ENCODE measurements at places on chromosomes 5 and 9.

GRCh38 chr9:110672873-110673510 is 4.4 kb downstream of the MUSK start:
- H3K4me1 ChIP-seq = peaks cover 2% of the 10 kb centered on the region
- no peak for DNase-seq
- H3K4me3 ChIP-seq = no peak overlapping the region
- no peaks in the 10 kb centered on the region for H3K27me3 ChIP-seq
- no peak overlapping the region for H3K27ac ChIP-seq
- H3K36me3 ChIP-seq = no peaks in the 10 kb centered on the region

GRCh38 chr5:953535-954449 is 54.8 kb upstream of the NKD2 start:
- H3K36me3 ChIP-seq = peaks cover 2% of the 10 kb centered on the region
- no peak overlapping the region for H3K27ac ChIP-seq
- peaks cover 30% of the 10 kb centered on the region for H3K27me3 ChIP-seq
- DNase-seq = no peak
- peaks cover 11% of the 10 kb centered on the region for H3K4me1 ChIP-seq

DNA sequence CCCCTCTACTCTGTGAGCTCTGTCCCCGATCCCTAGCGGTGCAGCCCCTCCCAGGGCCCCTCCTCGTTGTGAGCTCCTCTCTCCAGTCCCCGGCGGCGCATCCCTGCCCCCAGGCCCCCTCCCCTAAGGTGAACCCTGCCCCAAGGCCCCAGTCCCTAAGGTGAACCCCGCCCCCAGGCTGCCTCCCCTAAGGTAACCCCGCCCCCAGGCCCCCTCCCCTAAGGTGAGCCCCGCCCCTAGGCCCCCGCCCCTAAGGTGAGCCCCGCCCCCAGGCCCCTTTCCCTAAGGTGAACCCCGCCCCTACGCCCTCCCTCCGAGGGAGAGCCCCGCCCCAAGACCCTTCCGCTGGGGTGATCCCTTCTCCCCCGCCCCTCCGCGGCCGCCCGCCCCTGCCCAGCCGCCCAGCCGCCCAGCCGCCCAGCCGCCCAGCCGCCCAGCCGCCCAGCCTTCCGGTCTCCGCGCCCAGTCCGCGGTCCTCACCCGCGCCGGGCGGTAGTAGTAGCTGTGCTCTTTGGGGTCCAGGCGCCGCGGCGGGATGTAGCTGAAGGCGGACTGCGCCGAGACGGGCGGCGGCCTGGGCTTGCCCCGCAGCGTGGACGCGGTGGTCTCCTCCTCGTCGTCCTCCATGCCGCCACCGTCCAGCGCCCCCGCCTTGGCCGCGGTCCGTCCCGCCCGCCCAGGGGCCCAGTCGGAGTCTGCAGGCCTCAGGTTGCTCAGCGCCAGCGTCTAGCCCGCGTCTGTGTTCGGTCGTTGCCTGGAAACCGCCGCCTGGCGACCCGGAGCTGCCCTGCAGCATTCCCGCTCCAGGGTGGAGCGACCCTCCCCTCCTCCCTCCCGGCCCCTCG is at the start of gene CFAP90:
TSS of gene CFAP90 (minus strand) at position 739 of the 845 bp plus-strand sequence. CDS start at position 627, 112 bp downstream.
- peaks cover 14% of the 10 kb centered on the region for H3K4me1 ChIP-seq
- no peaks in the 10 kb centered on the region for H3K36me3 ChIP-seq
- peaks cover 5% of the 10 kb centered on the region for H3K27me3 ChIP-seq
- H3K4me3 ChIP-seq = peak within 1 kb of the TSS; percentile 77

DNA sequence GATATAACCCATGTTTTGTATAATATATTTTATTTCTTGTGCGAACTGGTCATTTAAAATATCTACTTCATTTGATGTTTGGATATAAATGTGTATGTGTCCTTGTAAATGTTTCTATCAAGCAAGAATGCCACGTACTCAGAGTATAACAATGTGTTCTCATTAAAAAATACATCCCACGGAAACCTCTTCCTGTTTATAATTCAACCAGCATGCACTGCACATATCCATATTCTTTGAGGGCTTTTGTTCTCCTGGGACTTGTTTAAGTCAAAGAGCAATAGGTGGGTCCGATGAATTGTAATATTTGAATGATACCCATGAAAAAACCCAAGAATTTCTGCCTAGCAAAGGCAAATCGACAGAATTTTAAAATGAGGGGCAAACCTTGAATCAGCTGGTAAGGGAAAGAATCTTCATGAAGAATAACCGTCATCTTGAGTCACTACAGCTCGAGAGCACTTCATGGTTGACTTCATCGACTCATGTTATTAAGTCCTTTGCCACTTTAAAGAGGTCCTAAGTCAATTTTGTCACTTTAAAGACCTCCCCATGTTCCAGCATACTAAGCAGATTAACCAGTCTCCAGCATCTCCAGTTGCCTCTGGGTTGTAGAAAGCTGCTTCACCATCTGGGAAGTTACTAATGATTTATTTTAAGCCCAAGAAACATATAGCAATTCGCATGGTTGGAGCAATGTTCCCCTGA is 80.6 kb downstream of the NPR3 start:
- no peak overlapping the region for H3K27ac ChIP-seq
- DNase-seq = no peak
- no peaks in the 10 kb centered on the region for H3K36me3 ChIP-seq
- H3K4me3 ChIP-seq = no peak overlapping the region

DNA sequence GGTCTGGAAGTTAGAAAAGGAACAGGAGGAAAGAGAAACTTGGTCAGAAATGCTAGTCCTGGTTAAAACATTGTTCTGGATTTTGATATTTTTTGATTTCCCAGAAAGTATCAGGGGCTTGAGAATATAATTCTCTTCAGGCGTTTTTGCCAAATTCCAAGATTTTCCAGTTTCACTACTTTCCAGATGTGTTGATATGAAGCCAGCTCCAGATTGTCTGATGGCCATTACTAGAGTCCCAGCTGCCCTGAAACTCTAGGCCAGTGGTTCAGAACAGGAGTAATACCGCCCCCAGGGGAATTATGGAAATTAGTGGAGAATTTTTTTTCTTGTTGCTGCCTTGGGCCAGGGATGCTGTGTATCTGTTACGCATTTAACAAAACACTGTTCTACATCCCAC is 88.6 kb downstream of the KCNN2 start:
- H3K27ac ChIP-seq = no peak overlapping the region
- H3K27me3 ChIP-seq = peaks cover 5% of the 10 kb centered on the region
- no peaks in the 10 kb centered on the region for H3K36me3 ChIP-seq
- no peak for DNase-seq

DNA sequence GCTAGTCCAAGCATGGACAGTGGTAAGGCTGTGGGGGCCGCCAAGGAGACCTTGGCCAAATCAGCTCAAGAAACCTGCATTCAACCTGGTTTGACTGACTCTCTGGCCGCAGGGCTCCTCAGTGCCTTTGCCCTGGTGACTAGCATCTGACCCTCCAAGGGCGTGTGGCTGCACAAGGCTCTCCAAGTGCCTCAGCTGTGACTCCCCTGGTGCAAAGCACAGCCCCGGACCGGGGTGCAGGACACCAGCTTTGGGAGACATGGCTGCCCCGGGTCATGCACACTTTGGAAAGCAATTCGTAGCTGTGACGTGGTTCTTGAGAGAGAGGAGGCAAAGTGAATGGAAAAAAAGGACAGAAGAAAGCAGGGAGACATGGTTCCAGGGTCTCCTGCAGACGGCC is 245.2 kb upstream of the IRX2 start:
- no peak overlapping the region for H3K27ac ChIP-seq
- H3K4me3 ChIP-seq = no peak overlapping the region
- H3K36me3 ChIP-seq = no peaks in the 10 kb centered on the region
- H3K27me3 ChIP-seq = no peaks in the 10 kb centered on the region
- DNase-seq = no peak
- no peaks in the 10 kb centered on the region for H3K4me1 ChIP-seq

DNA sequence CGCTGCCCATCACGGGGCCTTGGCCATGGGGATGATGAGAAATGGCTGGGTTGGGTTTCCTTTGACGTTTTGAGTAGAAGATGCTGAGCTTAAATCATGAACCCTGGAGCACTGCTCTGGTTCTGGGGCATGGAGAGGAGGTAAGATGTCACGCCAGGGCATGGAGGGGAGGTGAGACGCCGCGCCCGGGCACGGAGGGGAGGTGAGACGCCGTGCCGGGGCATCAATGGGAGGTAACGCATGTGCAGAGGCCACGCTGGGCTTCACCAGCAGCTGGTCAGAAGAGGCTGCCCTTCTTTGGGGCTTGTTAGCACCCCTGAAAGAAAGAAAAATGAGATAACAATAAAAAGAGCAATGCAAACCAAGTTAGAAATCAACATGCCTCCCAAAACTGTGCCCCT is 322.5 kb upstream of the IRX4 start:
- peaks cover 3% of the 10 kb centered on the region for H3K27me3 ChIP-seq
- no peaks in the 10 kb centered on the region for H3K4me1 ChIP-seq
- H3K4me3 ChIP-seq = no peak overlapping the region
- no peaks in the 10 kb centered on the region for H3K36me3 ChIP-seq

DNA sequence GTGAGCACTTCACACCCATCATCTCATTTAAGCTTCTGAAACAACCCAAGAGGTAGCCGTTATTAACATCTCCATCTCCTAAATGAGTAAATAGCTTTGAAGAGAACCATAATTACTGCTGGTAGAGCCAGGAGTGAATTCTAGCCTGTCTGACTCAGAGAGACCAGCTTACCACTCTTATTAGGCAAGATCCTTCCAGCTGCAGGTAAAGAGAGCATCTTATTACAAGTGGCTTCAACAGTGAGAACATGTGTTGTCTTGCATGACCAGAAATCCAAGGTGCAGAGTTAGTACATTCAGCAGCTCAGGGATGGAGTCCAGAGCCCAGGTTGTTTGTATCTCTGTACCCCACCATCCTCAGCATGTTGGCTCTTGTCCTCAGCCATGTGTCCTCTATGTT is 10.9 kb upstream of the AFAP1L1 start:
- H3K4me3 ChIP-seq = no peak overlapping the region
- H3K27me3 ChIP-seq = peaks cover 11% of the 10 kb centered on the region
- no peaks in the 10 kb centered on the region for H3K36me3 ChIP-seq
- peaks cover 7% of the 10 kb centered on the region for H3K4me1 ChIP-seq
- DNase-seq = no peak

GRCh38 chr5:58872670-58873273 is 289.9 kb downstream of the RAB3C start:
- no peak overlapping the region for H3K27ac ChIP-seq
- H3K4me1 ChIP-seq = peaks cover 3% of the 10 kb centered on the region
- no peak overlapping the region for H3K4me3 ChIP-seq
- peaks cover 9% of the 10 kb centered on the region for H3K27me3 ChIP-seq
- DNase-seq = no peak

DNA sequence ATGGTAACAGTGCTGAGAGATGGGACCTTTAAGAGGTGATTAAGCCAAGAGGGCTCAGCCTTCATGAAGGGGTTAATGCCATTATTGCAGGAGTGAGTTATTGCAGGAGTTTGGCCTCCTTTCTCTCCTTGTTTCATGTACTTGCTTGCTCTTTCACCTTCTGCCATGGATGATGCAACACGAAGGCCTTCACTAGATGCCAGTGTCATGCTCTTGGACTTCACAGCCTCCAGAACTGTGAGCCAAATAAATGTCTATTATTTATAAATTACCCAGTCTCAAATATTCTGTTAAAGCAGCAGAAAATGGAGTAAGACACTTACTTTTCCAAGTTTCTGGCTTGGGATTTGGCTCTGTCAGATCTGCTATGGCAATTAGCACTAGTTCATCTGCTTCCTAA is 38.4 kb upstream of the RECK start:
- H3K36me3 ChIP-seq = no peaks in the 10 kb centered on the region
- H3K4me1 ChIP-seq = no peaks in the 10 kb centered on the region
- DNase-seq = no peak
- peaks cover 30% of the 10 kb centered on the region for H3K27me3 ChIP-seq
- no peak overlapping the region for H3K27ac ChIP-seq
- no peak overlapping the region for H3K4me3 ChIP-seq

GRCh38 chr5:113044776-113045465 is 68.3 kb downstream of the DCP2 start:
- DNase-seq = no peak
- peaks cover 2% of the 10 kb centered on the region for H3K36me3 ChIP-seq
- no peak overlapping the region for H3K27ac ChIP-seq
- H3K4me3 ChIP-seq = no peak overlapping the region
- peaks cover 13% of the 10 kb centered on the region for H3K4me1 ChIP-seq

DNA sequence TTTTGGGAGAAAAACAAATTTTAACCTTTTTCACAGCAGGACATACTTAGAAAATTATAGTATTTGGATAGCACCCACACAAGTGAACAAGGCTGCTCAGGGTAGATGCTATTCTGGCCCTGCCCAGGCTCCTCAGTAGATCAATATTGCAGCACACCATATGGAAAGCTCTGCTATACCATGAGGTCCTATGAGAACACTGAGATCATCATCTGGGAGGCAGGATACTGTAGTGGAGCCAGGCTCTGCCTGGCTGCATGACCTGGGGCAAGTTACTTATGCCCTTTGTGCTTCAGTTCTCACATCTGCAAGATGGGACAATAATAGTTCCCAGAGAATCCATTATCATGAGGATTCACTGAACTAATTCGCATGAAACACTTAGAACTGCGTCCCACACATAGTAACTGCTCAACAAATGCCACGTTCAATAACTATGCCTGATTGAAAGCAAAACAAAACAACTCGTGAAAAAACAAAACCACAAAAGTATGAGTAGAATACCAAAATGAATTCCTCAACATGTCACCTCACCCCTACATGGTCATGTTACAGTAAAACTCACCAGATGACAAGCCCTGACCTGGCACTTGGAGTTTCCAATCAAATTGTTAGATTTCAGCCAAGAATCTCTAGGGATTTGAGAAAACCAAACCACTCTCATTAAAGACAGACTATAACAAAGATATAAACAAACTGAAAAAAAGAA is 31.9 kb downstream of the ARSB start:
- peaks cover 8% of the 10 kb centered on the region for H3K4me1 ChIP-seq
- H3K27me3 ChIP-seq = no peaks in the 10 kb centered on the region
- no peak for DNase-seq
- no peak overlapping the region for H3K4me3 ChIP-seq
- peak overlapping the region; percentile 19 for H3K27ac ChIP-seq

All from memory B cell (primary cell).